ENCODE measurements at places on chromosomes 2 and 18.

DNA sequence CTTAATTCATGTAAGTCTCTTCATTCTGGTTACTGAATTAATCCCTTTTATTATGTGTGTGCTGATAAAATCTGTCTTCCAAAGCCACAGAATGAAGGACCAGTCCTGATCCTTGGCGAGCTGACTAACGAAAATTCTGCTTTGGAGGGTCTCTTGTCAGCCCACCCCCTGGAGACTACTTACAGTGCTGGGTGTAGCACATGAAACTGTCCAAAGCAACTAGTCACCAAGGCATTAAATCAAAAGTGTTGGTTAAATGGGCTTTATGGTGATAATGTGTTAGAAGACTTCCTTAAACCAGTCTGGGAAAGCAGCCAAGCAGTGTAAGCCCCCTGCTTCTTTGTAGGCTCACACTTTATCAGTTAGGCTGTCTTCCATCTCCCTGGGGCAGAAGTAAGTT, 420.2 kb downstream of the SUCLG1 start:
- DNase-seq = peak; percentile 97

DNA sequence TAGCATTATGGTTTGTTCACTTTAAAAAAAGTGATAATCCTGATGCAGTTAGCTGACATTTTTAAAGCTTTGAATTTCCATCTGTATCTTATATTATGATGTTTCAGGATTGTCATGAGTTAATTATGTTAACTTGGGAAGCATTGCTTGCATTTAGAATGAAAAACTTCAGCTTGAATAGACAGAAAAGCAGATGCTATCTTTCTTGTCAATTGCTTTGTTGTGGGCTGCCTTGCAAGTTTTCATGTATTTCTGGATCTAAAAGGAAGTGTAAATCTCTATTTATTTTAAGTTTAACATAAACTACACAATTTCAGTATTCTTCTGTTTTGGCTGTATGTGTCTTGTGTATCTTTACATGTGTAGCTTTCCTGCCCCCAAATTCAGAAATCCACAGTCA, 479.5 kb downstream of the ARHGAP15 start:
- no peak for DNase-seq

DNA sequence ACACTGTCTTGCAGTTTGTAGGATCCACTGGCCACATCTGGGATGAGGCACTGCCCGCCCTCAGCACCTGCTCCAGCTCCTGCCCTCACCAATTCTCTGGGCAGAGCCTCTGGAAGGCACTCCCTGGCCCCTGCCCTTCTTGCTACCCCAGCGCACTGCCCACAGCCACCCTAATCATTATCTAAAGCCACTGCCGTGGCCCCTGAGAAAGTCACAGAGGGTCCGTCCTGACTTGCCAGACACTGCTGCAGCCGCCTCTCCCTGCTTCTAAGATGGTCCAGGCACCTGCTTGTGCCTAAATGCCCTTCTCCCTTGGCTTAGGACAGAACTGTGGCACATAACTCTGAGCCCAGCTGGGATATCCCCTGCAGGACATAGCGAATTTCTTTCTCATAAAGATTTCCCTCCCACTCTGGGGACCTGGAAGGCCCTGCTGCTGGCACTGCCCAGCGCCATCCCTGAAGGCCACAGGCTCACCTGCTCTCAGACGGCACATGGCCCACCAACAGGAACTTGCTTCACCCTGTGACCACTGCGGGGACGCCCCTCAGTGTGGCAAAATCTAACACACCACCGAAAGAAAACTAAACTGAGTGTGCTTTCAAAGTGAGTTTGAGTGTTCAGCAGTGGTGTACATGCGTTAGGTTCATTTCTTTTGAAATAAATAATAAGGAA, 244.9 kb downstream of the HDAC4 start:
- no peak for DNase-seq

DNA sequence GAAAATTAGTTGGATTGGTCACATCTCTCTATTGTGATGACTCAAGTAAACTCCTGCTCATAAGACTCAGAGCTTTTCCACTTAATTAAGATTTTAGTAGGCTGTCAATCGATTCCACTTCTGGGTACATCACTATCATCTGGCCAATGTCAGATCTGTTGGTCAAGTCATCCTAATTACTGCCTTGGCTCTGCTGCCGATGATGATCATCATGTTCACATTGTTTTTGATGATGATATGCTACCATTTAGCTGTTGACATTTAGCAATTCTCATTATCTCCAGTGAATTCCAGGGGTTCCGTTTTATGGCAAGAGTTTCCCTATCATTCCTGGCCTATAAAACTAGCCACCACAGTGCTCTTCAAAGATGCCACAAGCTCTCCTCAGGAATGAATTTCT, 253.4 kb downstream of the IKZF2 start:
- no peak for DNase-seq

DNA sequence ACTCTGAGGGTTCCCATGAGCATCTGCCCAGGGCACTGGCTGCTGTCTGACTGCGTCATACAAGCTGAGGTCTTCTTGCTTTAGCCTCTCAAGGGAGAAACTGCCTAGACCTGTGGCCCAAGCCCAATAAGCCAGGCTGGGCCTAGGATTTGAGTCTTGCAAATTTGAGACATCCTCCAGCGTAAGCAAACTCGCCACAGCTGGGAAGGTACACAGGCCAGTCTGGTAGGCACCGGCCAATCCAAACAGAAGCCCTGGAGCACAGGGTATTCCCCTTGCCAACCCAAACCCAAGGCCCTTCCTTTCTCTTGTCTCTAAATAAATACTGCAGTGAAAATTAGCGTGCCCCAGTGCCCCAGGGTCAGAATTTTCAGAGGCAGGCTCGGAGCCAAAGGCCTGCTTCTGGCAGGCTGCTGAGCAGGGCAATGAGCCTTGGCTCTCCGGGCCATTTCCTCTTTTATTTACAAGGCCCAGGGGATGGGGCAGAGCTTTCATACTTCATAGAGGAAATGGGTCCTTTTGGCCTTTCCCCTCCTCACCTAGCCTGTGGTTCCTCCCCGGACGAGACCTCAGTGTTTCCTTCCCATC, 33.3 kb downstream of the POLR1A start:
- no peak for DNase-seq

DNA sequence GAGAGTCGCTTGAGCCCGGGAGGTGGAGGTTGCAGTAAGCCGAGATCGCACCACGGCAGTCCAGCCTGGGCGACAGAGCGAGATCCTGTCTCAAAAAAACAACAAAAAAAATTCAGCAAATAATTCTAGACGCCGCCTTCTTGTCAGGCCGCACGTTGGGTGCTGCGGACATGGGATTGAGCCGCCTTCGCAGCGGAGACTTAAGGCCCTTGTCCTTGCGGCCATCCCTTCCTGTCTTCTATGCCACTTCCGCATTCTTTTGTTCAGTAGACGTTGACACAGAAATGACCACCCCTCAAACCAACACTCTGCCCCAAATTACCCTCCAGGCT, 15.8 kb downstream of the PTPN18 start:
- DNase-seq = no peak

DNA sequence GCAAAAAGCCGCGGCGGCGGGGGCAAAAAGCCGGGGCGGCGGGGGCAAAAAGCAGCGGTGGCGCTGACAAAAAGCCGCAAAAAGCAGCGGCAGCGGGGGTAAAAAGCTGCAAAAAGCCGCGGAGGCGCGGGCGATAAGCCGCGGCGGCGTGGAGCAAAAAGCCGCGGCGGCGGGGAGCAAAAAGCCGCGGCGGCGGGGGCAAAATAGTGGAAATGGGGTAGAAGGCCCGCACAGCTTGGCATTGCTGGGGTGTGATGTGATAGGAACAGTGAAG, 450.1 kb downstream of the ANKRD30B start:
- no peak for DNase-seq

GRCh38 chr2:63194175-63194574, 143.5 kb downstream of the OTX1 start:
- DNase-seq = no peak

DNA sequence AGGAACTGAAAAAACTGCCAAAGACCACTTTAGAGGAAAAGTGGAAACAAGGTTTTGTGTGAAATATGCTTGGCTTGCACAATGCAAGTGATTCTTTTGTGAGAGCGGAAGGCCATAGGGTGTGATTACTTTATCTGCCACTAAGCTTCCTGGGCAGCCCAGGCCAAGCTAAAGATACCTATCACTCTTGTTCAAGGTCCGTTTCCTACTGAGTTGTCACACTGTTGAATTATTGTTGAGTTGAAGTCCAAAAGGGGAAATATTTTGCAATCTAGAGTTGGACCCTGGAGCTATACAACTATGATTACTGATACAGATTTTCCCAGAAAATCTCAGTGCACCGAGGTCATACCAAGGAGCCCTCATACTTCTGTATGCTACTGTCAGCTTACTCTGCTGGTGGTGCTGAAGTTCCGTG, 72.7 kb upstream of the CTAGE1 start:
- DNase-seq = no peak

DNA sequence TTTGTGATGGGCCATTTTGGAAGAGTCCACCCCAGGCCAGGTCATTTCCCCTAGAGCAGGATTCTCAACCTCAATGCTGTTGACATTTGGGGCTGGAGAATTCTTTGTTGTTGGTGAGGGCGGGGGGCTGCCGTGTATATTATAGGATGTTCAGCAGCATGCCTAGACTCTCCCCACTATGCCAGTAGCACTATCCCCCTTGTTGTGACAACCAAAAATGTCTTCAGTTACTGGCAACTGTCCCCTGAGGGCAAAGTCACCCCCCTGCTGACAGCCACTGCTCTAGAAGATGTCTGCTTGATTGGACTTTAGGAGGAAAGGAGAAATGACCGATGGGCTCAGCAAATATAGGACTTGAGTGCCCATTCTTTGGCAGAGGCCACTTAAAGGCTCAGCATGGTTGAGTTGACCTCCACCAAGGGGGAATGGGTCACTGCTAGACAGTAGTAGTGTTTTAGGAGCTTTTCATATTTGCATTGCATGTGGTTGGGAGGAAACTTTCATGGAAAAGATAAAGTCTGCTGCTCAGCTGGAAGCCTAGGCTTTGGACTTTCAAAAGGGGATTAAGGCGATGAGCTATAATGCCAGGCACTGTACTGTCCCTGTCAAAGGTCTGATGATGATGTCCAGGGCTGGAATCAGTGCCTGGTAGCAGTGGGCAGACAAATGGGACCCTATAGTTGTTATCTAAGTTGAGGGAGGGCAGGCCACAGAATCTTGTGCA, 61.1 kb upstream of the MCFD2 start:
- no peak for DNase-seq

- DNase-seq = no peak
Observed at GRCh38 chr2:178419123-178419522, 31.9 kb downstream of the PRKRA start.

DNA sequence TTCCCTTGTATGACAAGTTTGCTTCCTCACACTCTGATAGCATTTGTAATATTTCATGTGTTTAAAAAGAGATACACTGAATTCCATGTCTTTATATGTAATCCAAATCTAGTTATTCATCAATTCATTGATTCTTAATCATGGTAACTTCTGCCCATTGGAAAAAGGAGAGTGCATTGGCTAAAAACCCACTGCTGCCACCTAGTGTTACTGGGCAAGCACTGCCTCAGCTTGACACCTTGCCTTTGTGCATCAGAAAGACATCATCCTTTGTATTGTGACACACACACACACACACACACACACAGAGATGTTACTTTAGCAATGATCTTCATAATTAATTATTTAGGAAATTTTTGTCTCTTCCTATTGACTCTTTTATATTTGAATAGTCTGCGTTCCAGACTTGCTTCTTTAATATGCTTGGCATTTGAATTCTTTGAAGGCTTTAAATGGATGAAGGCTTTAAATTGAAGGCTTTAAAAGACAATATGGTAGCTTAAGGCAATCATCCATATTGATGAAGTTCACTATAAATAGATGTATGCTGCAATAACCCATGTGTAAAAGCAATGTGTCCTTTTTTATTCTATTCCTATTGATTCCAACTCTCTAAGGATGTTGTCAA, 414.2 kb upstream of the CHST9 start:
- peak; percentile 39 for DNase-seq

- no peak for DNase-seq
Observed at GRCh38 chr2:144738749-144739148, 218.8 kb upstream of the ZEB2 start.
